ENCODE measurements at places on chromosomes 12 and 14.

DNA sequence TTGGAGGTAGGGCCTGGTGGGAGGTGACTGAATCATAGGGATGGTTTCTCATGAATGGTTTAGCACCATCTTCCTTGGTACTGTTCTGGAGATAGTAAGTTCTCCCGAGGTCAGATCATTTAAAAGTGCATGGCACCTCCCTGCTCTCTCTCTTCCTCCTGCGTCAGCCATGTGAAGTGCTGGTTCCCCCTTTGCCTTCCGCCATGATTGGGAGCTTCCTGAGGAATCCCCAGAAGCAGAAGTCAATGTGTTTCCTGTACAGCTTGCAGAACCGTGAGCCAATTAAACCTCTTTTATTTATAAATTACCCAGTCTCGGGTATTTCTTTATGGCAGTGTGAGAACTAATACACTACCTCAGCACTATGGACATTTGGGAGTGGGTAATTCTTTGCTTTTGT lies 4.8 kb upstream of the LGMN start:
- DNase-seq, result peak; percentile 86

GRCh38 chr14:20905676-20906075 lies 14.5 kb downstream of the RNASE3 start:
- DNase-seq, result no peak

GRCh38 chr14:105093431-105094192 lies 28.4 kb upstream of the GPR132 start:
- DNase-seq, result peak; percentile 67

GRCh38 chr14:105398726-105399465 lies 558 bp downstream of the TEX22 start:
- DNase-seq, result peak; percentile 68

GRCh38 chr14:68947802-68948201 lies 31.3 kb downstream of the ACTN1 start:
- DNase-seq, result peak; percentile 60

GRCh38 chr14:61611880-61612630 lies 83.3 kb upstream of the HIF1A start:
- DNase-seq, result no peak

- DNase-seq, result no peak
Observed at GRCh38 chr12:5809586-5809985, 135.5 kb downstream of the ANO2 start.

Measured in common myeloid progenitor, CD34-positive (primary cell).